Dermis blood vessel endothelial cell (primary cell): ENCODE measurements at places on chromosomes 1 and 21. TPM values are rescaled to one million over a fixed set of nuclear protein-coding genes. Genes with fewer than 3 reads are reported as not detected.

GRCh38 chr21:40372506-40372905 lies 474.5 kb downstream of the DSCAM start:
- DNase-seq = no peak

The MLLT11 gene
- total RNA-seq = 1.2 and 3.6 TPM in 2 replicates

- DNase-seq = peak; percentile 19
These were observed 213.4 kb downstream of the USP25 start for GRCh38 chr21:15943009-15943666.

GRCh38 chr1:200351826-200352549 lies 57.8 kb downstream of the ZNF281 start:
- peak; percentile 45 for DNase-seq

- no peak for DNase-seq
These were observed 49.1 kb upstream of the SCMH1 start for GRCh38 chr1:41291195-41291594.

- no peak for DNase-seq
These were observed 6.4 kb upstream of the E2F2 start for GRCh38 chr1:23537296-23537973.

- DNase-seq = no peak
These were observed 10.2 kb downstream of the PHGDH start for GRCh38 chr1:119721896-119722295.

DNA sequence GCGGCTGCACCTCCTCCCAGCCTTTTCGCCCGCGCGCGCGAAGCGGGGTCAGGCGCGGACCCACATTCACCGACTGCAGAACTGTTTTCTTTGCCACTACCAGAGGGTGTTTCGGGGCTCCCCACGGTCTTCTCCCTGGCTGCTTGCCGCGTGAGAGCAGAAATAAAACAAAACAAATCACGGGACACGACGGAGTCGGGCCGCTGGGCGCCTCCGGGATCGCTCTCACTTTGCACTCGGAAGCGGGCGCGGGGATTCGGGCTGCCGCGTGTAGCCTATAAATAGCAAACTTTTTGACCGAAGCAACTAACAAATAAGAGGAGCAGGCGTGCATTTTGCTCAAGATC lies 412.3 kb upstream of the ESRRG start:
- peak; percentile 2 for DNase-seq

- no peak for DNase-seq
These were observed 20.9 kb upstream of the SAMD11 start for GRCh38 chr1:902802-903201.

DNA sequence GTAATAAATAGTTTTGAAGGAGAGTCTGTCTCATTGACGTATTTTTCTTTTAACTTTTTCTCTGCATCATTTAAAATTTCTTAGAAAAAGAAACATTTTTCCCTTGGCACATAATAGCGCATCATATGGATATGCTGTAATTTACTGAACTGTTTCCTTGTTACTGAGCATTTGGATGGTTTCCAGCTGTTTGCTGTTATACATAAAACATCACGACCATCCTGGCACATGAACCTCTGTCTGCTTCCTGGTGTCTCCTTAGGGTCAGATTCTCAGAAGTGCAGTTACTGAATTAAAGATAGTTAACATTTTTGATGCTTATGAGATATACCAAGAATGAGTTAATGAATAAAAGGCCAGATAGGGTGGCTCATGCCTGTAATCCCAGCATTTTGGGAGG lies 67.2 kb downstream of the BACE2 start:
- DNase-seq = peak; percentile 46

- DNase-seq = no peak
These were observed 3.2 kb downstream of the BTF3L4 start for GRCh38 chr1:52059321-52059720.

- no peak for DNase-seq
These were observed 4.3 kb upstream of the PIK3R3 start for GRCh38 chr1:46136711-46137110.

The SCAMP3 gene
- total RNA-seq = 38.3 and 46.3 TPM in 2 replicates

- DNase-seq = no peak
These were observed 2.1 kb downstream of the GPR161 start for GRCh38 chr1:168134642-168135041.

DNA sequence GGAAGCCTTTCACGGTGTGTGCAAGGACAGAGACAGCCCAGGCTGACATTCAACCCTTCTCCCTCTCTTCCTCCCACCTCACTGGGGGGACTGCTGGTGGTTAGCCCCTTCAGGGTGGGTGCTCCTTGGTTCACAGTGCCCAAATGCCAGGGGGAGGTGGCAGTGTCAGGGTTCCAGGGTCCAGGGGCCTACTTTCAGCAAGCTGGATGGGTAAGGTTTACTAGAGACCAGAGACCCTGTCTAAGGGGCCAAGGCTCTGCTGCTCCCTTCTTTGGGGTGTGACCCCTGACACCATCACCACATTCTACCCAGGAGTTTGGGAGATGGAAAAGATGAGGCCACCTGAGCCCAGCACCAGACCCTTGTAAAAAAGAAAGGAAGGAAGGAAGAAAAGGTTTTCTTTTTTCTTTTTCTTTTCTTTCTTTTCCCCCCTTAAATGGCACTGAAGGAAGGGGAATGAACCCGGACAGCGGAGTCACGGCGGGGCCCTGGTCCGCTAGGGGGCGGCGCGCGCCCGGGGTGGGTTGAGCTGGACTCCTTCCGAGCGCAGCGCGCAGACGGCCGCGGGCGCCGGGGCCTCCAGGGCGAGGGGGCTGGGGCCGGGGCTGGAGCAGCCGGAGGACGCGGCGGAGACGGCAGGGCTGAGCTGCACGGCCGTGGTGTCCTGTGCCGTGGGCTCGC lies 18.8 kb downstream of the KNCN start:
- DNase-seq = peak; percentile 73

DNA sequence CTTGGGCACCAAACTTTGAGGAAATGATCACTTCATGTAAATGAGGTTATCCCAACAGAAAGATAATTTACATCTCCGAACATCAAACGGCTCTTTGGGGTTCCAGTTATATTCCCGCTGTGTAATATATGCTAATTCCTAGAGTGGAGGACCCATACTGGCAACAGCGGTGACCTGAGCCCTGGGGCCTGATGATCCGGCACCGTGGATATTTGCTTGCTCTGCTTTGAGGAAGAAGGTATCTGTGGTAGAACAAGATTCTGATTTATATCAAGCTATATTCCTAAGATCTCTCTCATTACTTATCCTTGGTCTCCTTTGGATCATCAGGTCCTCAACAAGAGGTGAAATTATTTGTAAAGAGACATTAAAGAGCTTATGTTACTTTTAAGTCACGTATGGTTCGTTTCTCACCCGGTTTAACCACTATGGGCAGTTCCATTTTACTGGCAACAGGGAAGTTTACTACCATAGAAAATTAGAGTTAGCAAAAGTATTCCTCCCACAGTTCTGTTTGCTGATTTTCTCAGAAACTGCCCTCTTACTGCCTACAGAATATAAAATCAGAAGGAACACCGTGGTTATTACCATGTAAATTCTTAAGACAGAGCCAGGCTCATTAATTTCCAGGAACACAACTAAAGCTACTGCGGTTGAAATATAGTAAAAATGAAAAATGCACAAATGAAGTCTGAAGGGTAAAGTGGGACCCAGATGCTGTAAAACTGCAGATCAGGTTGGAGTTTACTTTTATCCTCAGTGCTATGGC lies 56.7 kb downstream of the MRPL39 start:
- DNase-seq = no peak

The CPT2 gene
- total RNA-seq = 12.4 and 14.8 TPM in 2 replicates

- no peak for DNase-seq
These were observed 316.0 kb downstream of the LMO4 start for GRCh38 chr1:87644579-87645190.

The WNT3A gene
- total RNA-seq = not detected in 2 replicates

- DNase-seq = no peak
These were observed 8.7 kb upstream of the MMEL1 start for GRCh38 chr1:2641381-2642130.

DNA sequence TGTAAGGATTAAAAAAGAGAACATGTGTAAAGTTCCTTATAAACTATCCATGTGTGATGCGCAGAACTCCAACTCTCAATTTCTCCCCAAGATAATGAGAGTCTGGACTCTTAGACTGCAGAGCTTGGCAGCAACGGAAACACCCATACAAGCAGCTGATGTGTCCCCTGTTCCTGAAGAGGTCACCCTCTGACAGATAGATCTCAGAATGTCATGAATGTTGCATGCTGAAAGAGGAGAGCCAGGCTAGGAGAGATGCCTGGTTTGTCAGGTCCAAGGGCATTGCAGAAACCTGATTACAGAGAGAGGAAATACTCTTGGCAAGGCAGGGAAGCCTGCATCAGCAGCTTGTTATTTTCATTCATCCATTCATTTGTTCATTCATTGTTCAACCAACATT lies 24.2 kb downstream of the MTARC1 start:
- peak; percentile 54 for DNase-seq

The IBA57 gene
- 9.5 and 17.4 TPM in 2 replicates for total RNA-seq
